NCI-H2107 (cell line): ENCODE measurements at places on chromosomes 12 and 14.

DNA sequence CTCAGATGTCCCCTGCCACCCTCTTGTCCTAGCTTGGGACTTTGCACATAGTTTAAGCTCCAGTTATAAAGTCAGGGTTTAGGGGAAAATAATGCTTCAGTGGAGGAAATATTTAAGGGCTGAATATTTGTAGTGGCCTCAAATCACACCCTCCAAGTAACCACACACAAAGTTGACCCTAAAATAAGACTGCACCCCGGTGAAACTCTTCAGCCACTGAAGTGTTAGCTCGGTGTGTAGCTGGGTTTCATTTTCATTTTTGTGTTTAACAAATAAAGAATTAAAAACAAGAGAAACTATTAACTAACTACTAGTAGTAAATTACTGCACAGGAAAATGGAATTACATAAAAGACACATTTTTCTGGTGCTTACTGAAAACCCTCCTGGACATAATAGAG lies 14.8 kb upstream of the BCL11B start:
- no peak for DNase-seq

GRCh38 chr12:53292426-53292825 lies 2.9 kb upstream of the PFDN5 start:
- peak; percentile 91 for DNase-seq

- DNase-seq = no peak
Measured at GRCh38 chr12:108479364-108480070, 35.6 kb upstream of the FICD start.

DNA sequence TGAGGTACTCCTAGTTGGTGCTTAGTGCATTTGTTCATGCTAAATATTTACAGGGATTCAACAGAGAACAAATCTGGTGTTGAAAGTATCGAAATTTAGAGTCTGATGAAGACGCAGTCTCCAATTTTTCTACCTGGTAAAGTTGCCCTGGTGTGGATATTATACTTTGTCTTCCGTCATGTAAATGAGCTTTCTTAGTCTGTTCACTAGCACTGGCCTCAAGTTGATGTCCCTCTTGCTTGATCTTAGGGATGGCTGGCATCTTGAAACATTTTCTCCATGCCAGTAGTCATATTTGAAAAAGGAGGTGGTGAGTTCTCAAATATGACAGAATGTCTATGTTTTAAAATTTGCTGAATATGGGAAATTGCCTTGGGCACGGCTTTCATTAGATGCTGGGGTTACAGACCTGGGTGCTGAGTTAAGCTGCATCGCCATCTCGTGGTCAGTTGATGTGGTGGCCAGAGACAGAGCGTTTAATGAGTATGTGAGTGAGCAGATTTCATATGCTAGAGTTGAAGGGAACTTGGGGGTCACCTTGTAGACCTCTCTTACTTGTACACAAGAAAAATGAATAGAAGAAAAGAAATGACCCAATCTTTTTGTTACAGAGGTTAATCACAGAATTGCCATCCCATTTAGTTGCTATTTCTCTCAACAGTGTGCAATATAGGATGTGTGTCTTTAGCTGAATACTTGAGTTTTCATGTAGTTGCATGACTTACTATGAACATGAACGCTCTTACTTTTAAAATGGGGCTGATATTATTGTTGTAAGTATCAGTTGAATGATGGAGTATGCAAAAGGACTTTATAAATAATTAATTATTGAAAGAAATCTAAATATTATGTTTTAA lies 172.8 kb upstream of the DCN start:
- no peak for DNase-seq

GRCh38 chr12:11998944-11999315 lies 71.8 kb upstream of the BCL2L14 start:
- no peak for DNase-seq

GRCh38 chr14:35814371-35815005 lies 5.4 kb upstream of the RALGAPA1 start:
- peak; percentile 19 for DNase-seq

GRCh38 chr14:76948213-76948947 lies 80.1 kb downstream of the IRF2BPL start:
- DNase-seq = no peak

- no peak for DNase-seq
Measured at GRCh38 chr12:19553175-19553574, 113.9 kb downstream of the AEBP2 start.

- DNase-seq = no peak
Measured at GRCh38 chr12:15846887-15847286, 35.3 kb upstream of the STRAP start.

- DNase-seq = no peak
Measured at GRCh38 chr12:111225307-111225706, 143.6 kb downstream of the PHETA1 start.

- DNase-seq = no peak
Measured at GRCh38 chr14:99201351-99202073, 70.5 kb downstream of the BCL11B start.

DNA sequence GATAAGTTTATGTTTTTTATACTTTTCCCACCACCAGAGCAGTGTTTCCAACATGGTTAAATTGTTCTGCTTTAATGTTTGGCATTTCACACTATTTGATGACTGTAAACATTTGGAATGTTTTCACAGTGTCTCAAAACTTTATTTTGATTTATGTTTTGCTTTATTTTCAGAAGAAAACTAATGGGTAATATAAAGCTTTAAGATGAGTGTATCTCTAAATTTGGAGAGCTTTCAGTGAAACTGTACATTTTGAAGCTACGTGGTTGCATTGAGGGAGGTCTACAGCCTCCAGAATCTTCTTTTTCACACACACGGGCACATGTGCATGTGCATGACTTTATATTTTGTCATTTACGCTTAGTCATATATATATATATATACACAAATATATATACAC lies 10.7 kb downstream of the BICD1 start:
- DNase-seq = no peak

GRCh38 chr12:31594681-31595080 lies 3.7 kb upstream of the DENND5B start:
- DNase-seq = no peak

- peak; percentile 60 for DNase-seq
Measured at GRCh38 chr14:69877492-69877891, 1.7 kb upstream of the SMOC1 start.

DNA sequence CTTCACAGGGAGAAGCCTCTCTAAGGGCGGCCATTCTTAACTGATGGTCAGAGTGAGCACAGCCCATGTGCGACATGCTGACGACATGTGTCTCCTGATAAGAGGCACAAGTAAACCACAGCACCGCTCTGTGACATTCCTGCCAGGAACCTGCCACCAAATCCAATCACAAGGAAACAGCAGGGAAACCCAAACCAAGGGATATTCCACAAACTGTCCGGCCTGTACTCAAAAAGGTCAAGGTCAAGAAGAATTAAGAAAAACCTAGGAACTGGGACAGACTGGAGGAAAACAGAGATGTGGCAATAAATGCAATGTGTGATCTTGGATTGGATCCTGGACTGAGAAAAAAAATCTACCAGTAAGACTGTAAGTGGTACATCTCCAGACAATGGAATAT lies 91.9 kb downstream of the SYNE3 start:
- DNase-seq = no peak

DNA sequence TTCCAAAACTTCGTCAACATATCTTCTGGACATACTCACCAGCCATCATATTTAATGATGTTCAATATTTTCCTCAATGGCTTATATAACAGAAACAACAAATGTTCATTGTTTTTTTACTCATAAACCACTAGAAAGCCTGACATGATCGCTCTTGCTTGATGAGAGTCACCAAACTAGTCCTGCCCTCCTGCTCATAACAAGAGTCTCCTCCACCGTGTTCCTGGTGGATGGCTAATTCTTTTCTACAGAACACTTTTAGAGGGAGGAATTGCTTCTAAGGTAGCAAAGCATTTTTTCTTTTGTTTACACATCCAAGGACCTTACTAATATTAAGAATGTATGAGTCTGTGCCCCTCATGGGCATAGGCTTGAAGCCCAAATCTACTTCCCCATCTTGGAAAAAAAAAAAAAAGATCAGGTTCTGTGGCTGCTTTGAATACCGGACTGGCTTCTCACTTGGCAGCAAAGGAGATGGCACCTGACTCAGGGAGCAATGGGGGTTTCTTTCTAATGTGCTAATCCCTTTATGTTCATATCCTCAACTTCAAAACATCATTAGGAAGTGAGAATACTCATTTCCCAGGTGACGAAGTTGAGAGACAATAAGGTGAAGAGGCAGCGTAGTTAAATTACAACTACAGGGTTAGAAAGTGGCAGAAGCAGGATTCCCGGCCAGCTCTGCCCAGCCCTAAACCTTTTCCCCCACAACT lies 188.8 kb downstream of the EPS8 start:
- no peak for DNase-seq
